ENCODE measurements at places on chromosomes 6 and 20. TPM values are rescaled to one million over a fixed set of nuclear protein-coding genes. Genes with fewer than 3 reads are reported as not detected.

The GGTLC1 gene
- total RNA-seq: not detected

The CARMIL1 gene
- total RNA-seq: 51.1 TPM

The HTR1E gene
- total RNA-seq: not detected

The SDC4 gene
- 397 TPM for total RNA-seq

The PCSK2 gene
- total RNA-seq: 0.22 TPM

The KIAA0408 gene
- 2.7 TPM for total RNA-seq

GRCh38 chr6:13766201-13766634, 48.1 kb downstream of the MCUR1 start:
- H3K4me1 ChIP-seq: no peaks in the 10 kb centered on the region
- DNase-seq: peak; percentile 19
- no peak overlapping the region for H3K4me3 ChIP-seq

GRCh38 chr20:63626424-63627128, at the start of gene GMEB2:
TSS of gene GMEB2 (minus strand) at chr20:63627101. CDS start at chr20:63619397, 7,704 bp downstream.
- H3K4me3 ChIP-seq: peak within 1 kb of the TSS; percentile 76
- peaks cover 5% of the 10 kb centered on the region for H3K4me1 ChIP-seq
- no peaks in the 10 kb centered on the region for H3K27me3 ChIP-seq
- DNase-seq: peak; percentile 76

DNA sequence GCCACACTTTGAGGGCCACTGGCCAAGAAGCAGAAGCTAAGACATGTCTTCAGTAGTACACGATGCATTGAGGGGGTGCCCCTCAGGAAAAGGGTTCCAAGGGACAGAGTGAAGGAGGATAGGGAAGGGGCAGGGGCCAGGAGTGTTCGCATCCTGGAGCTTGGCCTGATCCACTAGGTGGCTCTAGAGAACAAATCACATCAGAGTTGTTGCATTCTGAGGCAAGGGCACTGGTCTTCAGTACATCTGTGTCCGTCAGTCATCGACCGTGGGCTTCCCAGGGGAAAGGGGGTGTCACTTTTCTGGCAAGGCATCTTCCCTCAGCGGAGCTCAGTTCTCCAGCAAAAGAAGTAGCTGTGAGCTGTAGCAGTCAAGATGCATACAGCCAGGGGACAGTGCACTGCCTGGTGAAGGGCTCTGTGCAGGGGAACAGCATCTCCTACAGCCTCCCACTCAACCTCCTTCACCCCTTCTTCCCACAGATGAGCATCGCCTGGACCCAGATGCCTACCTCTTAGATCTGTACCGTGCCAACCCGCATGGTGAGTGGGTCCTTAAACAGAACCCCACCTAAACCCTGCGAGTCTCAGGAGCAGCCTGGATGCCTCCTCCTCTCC, 47.8 kb downstream of the ARHGAP40 start:
- no peak overlapping the region for H3K4me3 ChIP-seq
- no peak overlapping the region for H3K27ac ChIP-seq
- peaks cover 3% of the 10 kb centered on the region for H3K27me3 ChIP-seq

GRCh38 chr20:22099348-22099747, 393.9 kb downstream of the PAX1 start:
- no peaks in the 10 kb centered on the region for H3K4me1 ChIP-seq
- no peaks in the 10 kb centered on the region for H3K27me3 ChIP-seq
- no peak overlapping the region for H3K4me3 ChIP-seq
- no peak overlapping the region for H3K27ac ChIP-seq
- DNase-seq: no peak
